ENCODE measurements at places on chromosomes 6 and 20.

DNA sequence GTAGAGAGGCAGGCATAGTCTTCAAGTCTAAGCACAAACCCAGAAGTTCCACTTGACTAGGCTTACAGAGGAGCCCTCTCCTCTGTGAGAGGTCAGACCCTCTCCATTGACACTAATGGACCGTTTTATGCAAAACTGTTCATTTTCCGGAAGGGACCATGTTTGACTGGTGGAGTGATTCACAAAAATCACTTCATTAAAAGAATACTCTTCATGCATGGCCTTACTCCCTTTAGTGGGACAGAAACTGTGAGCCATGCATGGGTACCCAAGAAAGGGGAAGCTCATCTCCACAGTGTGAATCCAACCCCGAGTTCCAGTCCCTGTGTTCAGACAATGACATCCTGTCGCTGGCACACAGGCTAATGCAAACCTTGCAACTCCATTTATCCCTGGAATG, 63.2 kb downstream of the OLIG3 start:
- DNase-seq = no peak

- DNase-seq = no peak
These were observed 248.0 kb downstream of the ESR1 start for GRCh38 chr6:152055517-152055916.

- DNase-seq = no peak
These were observed 88.5 kb upstream of the PTPN1 start for GRCh38 chr20:50421356-50422340.

DNA sequence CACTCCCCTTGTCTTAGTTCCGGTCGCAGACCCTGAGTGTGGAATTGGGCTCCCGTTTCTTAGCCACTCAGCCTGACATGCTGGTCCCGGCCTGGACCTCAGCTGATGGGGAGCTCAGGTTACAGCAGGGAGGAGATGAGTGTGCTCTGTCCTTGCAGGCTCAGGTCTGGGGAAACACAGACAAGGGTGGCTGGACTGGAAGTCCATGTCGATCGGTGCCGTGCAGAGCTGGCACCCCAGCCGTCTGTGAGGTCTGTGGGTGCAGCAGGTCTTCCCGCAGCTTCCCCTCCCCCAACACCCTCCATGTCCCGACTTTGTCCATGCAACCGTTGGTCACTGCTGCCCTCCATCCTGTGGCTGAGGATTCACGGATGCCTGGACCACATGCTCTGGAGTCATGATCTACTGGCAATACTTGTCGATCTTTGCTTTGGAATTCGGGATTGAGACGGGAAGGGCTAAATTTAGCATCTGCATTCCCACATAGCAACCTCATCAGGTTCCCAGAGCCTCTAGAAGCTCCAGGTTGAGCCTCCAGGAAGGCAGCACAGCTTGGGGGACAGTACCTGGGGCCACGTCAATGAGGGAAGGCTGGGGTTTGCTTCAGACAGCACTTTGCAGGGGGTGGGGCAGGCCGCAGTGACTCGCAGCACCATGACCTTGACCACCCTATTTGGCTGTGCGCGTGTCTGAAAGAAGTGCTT, 118.8 kb downstream of the PSMB1 start:
- no peak for DNase-seq
